ENCODE measurements at places on chromosomes 5 and 9. TPM values are rescaled to one million over a fixed set of nuclear protein-coding genes. Genes with fewer than 3 reads are reported as not detected.

PCDHA9 gene
- 0.68 TPM for total RNA-seq

TAL2 gene
- not detected for total RNA-seq

GMCL2 gene
- total RNA-seq = not detected

CCNI2 gene
- total RNA-seq = 0.88 TPM

SUSD3 gene
- total RNA-seq = 6.4 TPM

OR13C5 gene
- total RNA-seq = not detected

SPAAR gene
- total RNA-seq = 3.7 TPM

SPATA24 gene
- 5.8 TPM for total RNA-seq

CKMT2 gene
- total RNA-seq = 2.8 TPM

DNA sequence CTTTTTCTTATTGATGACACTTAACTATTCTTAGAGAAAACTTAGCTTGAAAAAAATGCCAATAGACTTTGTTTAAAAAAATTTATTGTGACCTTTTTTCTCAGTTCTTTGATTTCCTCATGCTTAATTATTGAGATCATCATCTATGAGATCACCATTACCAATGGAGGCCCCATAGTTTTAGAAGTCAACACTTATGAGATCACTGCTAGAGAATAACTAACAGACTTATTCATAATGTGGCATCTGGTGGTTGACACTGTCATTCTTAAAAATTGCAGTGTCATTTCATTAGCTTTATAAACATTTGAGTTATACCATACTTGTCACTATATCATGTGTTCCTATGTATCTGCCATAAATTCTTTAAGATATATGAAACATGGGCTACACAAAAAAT lies 14.9 kb upstream of the FEM1C start:
- no peaks in the 10 kb centered on the region for H3K36me3 ChIP-seq
- H3K4me3 ChIP-seq = no peak overlapping the region
- H3K27ac ChIP-seq = peak overlapping the region; percentile 12
- no peak for DNase-seq
- H3K27me3 ChIP-seq = no peaks in the 10 kb centered on the region
- H3K4me1 ChIP-seq = peaks cover 8% of the 10 kb centered on the region

DNA sequence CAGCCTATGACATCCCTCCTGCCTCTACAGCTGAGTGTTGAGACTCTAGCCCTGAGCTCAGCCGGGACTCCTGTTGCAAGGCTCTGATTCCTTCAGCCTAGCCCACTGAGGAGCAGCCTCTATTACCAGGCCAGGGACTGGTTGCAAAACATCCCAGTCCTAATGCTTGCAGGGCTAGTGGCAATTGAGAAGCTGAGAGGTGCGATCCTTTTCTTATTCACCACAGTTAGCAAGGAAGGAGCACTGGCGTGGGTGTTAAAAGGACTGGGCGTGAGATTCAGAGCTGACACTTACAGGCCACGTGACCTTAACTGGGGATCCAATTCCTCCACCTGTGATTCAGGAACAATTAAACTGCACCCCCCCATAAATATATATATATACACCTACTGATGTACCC lies 58.8 kb downstream of the GARNL3 start:
- H3K36me3 ChIP-seq = no peaks in the 10 kb centered on the region
- H3K4me3 ChIP-seq = no peak overlapping the region
- no peak for DNase-seq
- no peak overlapping the region for H3K27ac ChIP-seq

DNA sequence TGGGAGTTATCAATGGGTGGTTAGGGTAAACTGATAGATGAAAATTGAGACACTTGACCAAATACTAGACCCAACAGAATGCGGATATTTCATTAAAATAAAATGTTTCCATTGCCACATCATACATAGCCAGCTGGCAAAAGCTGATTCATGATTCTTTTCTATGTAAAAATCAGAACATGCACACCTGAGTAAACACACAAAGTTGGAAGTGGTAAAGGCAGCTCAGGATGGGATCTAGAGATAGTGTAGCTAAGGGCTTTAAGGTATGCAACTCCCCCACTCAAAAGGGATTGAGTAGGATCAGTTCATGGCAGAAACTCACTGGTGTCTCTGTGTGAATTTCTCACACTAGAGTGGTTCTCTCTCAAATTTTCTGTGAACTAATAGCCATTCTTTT lies 541.1 kb upstream of the GRAMD2B start:
- DNase-seq = no peak
- no peaks in the 10 kb centered on the region for H3K36me3 ChIP-seq
- H3K27ac ChIP-seq = no peak overlapping the region
- no peaks in the 10 kb centered on the region for H3K4me1 ChIP-seq

GRCh38 chr5:66769839-66770617 lies 173.8 kb downstream of the MAST4 start:
- no peak overlapping the region for H3K27ac ChIP-seq
- peaks cover 25% of the 10 kb centered on the region for H3K4me1 ChIP-seq
- DNase-seq = peak; percentile 26

DNA sequence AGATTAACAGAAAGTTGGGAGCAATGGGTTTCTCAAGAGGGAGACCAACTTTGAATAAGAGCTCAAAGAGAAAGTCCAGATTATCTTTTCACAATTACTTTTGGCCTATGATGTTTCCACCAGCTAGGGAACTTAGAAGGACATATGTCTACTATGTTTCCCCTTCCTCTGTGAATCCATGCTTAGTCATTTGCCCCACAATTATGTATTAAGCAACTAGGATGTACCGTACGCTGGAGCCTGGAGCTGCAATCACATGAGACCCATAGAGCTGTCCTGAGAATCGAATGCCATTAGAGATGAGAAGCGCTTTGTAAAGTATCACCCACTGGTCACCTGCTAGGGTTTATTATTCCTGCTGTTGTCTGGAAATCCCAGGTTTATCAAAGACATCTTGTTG lies 78.8 kb downstream of the PDE6A start:
- no peak for DNase-seq
- no peaks in the 10 kb centered on the region for H3K4me1 ChIP-seq
- no peak overlapping the region for H3K4me3 ChIP-seq

GRCh38 chr9:38352530-38353328 lies 39.8 kb upstream of the ALDH1B1 start:
- no peak for DNase-seq
- H3K27me3 ChIP-seq = no peaks in the 10 kb centered on the region
- H3K27ac ChIP-seq = no peak overlapping the region
- no peak overlapping the region for H3K4me3 ChIP-seq
- no peaks in the 10 kb centered on the region for H3K4me1 ChIP-seq

GRCh38 chr5:153551537-153552079 lies 61.1 kb downstream of the GRIA1 start:
- H3K4me1 ChIP-seq = peaks cover under 1% of the 10 kb centered on the region
- no peaks in the 10 kb centered on the region for H3K27me3 ChIP-seq
- H3K4me3 ChIP-seq = no peak overlapping the region
- no peaks in the 10 kb centered on the region for H3K36me3 ChIP-seq
- H3K27ac ChIP-seq = no peak overlapping the region

GRCh38 chr5:135488727-135489465 lies 36.7 kb upstream of the TIFAB start:
- H3K4me3 ChIP-seq = no peak overlapping the region
- no peak overlapping the region for H3K27ac ChIP-seq
- H3K4me1 ChIP-seq = no peaks in the 10 kb centered on the region

- no peak overlapping the region for H3K4me3 ChIP-seq
- no peaks in the 10 kb centered on the region for H3K36me3 ChIP-seq
- H3K27me3 ChIP-seq = no peaks in the 10 kb centered on the region
- H3K27ac ChIP-seq = no peak overlapping the region
Measured at GRCh38 chr5:111226556-111226955, 2.4 kb downstream of the CAMK4 start.

DNA sequence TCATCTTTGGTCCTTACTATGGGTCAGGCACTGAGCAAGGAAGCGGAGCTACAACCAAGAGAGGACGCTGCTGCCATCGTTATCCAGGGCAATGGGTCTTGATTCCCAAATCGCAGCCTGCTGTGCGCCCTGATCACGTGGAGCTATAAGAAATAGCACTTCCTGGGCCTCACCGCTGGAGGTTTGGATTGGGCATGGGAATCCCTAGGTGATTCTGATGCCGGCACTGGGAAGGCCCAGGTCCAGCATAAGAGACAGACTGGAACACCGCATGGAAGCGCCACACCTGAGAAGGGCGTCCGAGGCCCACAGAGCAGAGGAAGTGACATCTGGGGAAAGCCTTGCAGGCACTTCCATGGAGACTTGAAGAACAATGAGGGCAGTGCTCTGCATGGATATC lies 3.0 kb downstream of the IL17B start:
- no peak for DNase-seq
- H3K27ac ChIP-seq = no peak overlapping the region
- no peak overlapping the region for H3K4me3 ChIP-seq
- no peaks in the 10 kb centered on the region for H3K27me3 ChIP-seq
- no peaks in the 10 kb centered on the region for H3K4me1 ChIP-seq
- no peaks in the 10 kb centered on the region for H3K36me3 ChIP-seq

- H3K4me3 ChIP-seq = no peak overlapping the region
- H3K27me3 ChIP-seq = no peaks in the 10 kb centered on the region
- no peak for DNase-seq
- H3K4me1 ChIP-seq = no peaks in the 10 kb centered on the region
Measured at GRCh38 chr5:134791580-134791979, 33.0 kb downstream of the DDX46 start.

- H3K27me3 ChIP-seq = no peaks in the 10 kb centered on the region
- no peak overlapping the region for H3K4me3 ChIP-seq
- no peaks in the 10 kb centered on the region for H3K4me1 ChIP-seq
- no peaks in the 10 kb centered on the region for H3K36me3 ChIP-seq
Measured at GRCh38 chr9:82934949-82935348, 128.0 kb downstream of the RASEF start.

DNA sequence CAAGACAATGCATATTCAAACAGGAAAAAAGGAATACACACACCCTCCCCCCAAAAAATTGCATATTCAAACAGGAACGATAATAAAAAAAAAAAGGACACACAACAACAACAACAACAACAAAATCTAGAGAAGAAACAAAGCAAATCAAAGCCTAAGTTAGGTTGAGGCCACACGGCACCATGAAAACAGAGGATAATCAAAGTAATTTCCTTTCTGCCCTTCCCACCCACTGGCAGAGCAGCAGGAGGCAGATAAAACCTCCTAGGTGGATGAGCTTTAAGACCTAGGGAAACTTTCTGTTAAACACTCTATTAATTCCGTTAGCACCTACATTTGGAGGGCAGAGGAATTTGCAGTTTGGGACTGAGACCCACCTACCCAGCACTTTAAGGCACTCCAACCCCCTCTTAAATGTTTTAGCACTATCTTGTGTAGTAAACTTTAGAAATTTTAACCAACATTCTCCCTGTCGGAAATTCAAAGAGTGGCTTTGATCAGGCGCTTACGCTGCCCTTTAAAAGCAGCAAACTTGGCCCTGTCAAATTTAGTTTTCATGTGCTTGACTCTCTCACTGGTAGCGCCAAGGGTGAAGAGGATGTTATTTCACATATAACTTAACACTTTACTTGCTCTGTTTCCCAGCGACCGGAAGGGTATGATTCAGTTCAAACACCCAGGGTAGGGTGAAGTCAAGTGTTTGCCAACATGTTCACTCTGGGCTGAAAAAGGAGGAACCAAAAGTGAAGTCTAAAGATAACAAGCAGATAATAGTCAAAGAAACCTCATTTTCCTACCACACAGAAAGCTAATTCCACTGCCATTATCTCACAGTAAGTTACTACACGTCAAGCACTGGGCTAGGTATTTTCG lies 9.2 kb downstream of the ENC1 start:
- peak; percentile 84 for DNase-seq
- H3K27ac ChIP-seq = peak overlapping the region; percentile 79
- H3K36me3 ChIP-seq = no peaks in the 10 kb centered on the region
- H3K27me3 ChIP-seq = no peaks in the 10 kb centered on the region
- H3K4me3 ChIP-seq = no peak overlapping the region
- H3K4me1 ChIP-seq = peaks cover 15% of the 10 kb centered on the region

DNA sequence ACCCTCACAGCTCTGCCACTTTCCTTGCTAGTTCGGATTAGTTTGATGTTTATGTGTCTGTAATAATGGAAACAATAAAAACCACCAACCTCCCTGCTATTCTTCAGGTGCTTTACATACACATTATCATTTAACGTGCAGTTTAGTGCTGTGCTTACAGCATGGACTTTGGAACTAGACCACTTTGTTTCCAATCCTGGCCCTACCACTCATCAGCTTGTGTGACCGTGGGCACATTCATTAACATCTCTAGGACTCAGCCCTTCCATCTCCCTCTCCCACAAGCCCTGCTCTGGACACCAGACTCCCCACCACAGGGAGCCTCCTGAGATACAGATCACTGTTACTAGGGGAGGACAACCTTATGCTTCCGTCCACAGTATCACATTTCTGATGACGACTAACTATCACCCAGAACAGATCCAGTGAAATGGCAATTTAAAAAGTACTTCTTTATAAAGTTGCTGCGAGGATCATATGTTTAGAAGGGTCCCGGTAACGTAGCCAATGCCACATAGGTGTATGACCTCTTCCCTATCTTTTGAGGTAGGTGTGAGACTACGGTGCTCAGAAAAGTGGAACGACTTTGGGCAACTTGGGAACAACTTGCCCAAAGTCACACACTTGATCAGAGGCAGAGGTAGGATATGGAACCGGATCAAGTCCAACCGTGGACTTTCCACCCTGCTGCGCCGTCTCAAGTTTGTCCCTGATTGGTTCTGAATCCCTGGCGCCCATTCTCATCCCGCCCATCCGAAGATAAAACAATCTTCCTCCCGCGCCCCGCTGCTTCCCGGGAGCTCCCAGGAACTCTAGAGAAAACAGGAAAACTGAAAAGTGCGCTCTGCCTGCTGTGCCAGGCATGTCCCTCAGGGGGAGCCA lies 132.4 kb upstream of the NIPBL start:
- DNase-seq = peak; percentile 81
- peak overlapping the region; percentile 35 for H3K4me3 ChIP-seq
- H3K27ac ChIP-seq = no peak overlapping the region
- peaks cover 3% of the 10 kb centered on the region for H3K27me3 ChIP-seq
- H3K4me1 ChIP-seq = peaks cover 8% of the 10 kb centered on the region

DNA sequence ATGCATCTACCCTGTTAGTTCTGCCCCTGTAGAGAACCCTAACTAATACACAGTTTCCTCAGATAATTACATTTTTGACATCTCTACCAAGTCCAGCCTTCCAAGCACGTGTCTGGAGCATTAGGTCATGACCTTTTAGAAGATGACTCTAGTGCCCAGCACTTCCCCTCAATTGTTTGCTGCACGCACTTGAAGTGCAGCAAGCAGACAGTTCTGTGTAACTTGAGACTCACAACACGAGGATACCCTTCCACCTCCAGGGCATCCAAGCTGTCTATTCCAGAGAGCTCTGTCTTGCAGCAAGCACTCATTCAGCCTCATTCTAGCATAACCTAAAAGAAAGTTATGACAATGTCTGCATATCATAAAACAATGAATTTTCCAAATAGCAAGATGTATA lies 1410.5 kb upstream of the CDH18 start:
- no peak for DNase-seq
- no peaks in the 10 kb centered on the region for H3K27me3 ChIP-seq
- no peak overlapping the region for H3K4me3 ChIP-seq
- H3K27ac ChIP-seq = no peak overlapping the region

DNA sequence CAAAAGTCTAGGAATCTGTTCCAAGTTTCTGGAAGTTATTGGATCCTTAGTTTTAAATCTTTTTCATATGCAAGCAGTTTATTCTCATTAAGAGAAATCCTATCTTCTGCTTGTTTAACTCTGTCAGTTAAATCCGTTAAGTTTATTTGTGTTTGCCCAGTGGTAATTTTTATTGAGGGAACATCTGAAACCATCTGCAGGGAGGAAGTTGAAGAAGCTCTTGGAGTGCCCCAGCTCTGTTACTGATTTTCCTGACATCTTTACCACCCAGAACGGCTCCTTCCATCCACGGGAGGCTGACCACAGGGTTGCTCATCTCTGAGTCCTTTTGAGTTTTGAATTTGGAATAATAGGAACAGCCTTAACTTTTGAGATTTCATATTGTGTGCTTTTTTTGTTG lies 99.9 kb upstream of the ZNF618 start:
- H3K27me3 ChIP-seq = peaks cover 15% of the 10 kb centered on the region
- no peaks in the 10 kb centered on the region for H3K4me1 ChIP-seq
- no peaks in the 10 kb centered on the region for H3K36me3 ChIP-seq

All from lung (tissue), 17 donors.